ENCODE measurements at places on chromosomes 1 and 21.

- no peak for DNase-seq
These were observed 16.8 kb upstream of the STMN1 start for GRCh38 chr1:25922971-25923552.

DNA sequence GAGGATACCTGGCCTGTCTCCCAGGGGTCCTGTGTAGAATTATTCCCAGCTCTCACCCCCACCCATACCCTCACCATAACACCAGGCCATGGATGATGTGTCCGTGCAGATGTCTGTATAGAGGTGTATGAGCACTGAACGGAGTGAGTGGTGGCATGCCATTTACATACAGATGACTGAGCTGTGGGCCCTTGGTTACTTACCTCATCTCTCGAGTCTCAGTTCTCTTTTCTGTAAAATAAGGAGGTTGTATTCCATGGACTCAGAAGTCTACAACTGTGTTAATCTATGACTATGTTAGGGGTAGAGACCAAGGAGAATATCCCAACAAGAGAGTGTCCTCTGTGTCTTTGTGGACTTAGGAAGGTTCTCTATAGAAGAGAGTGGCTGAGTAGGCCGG is 65.6 kb upstream of the CD1D start:
- DNase-seq, result no peak

- peak; percentile 67 for DNase-seq
These were observed 5.6 kb downstream of the OSBPL9 start for GRCh38 chr1:51622455-51622913.

- DNase-seq, result peak; percentile 77
These were observed 3.4 kb downstream of the PPP2R5A start for GRCh38 chr1:212288615-212289014.

DNA sequence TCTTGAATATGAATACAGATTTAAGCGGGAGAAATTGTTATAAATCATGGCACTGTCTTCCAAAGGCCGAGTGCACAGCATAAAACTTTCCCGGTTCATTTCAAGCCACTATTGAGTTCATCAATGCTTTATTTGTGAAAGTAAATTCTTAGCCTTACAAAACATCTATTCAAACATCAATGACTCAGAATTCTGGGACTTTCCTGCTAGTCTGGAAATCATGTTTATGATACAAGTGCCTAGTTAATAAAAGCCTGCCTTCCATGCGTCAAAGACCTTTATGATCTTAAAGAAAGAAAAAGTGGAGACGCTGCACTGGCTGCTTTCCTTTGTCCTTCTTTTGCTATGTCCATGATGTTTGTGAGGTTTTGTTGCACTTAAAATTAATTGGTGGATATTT is 137.7 kb downstream of the SETD4 start:
- no peak for DNase-seq

DNA sequence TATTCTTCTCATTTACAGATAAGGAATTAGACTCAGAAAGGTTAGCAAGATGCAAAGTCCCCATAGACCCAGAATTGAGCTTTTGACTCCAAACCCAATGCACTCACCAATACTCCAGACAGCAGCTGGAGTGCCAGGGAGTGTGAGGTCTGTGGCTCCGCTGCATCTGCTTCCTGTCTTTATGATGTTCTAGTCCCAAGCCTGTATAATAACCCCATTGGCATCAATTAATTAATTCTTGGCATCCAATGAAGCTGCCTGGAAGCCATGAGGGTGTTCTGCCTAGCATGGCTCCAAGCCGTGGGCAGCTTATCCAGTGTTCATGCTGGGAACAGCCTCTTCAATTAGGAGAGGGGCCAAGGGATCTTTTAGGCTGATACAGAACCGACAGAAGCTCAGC is 188.7 kb downstream of the GIPC2 start:
- no peak for DNase-seq

DNA sequence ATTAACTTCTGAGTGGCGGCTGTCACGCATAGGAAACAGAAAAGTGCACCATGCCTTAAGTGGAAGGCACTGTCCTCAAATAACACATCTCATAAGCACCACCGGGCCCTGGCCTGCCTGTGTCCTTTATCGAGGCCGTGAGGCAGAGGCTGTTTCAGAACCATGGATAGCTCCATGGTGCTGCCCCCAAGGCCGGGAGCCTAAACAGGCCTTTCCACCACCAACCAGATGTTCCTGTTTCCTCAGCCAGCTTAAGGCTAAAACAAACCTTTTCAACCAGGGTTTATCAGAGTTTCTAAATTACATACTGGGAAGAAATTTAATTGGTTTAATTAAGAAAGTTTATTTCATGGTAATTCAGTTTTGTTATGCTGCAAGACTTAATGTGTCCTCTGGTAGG is 114.4 kb downstream of the DMRTA2 start:
- peak; percentile 29 for DNase-seq

DNA sequence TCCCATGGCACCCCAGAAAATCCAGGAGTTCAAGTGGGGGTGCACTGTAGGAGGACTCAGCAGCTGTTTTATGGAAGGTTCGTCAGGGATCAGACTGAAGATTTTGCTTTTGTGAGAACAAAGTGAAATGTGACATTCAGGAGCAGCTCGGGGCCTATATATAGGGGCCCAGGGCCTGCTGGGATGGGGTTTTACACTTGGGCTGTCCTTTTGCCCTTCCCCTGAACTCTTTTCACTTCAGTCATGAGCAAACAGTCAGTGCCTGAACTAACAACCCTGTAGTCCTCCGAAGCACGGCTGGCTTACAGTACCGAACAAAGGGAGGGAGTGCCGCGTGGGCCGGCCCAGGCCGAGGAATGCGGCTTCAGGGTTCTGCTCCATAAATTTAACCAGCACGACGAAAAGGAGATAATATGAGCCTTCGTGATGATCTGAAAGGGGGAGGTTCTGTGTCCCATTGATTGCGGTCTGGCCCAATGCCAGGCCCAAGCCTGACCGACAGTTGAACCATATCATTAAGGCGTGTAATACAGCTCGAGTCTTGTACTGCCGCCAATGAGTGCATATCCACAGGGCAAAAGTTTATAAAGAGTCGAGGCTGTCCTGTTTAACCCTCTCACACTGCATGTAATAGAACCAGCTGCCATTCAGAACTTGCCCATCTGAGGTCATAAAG is 139.9 kb downstream of the DHRS3 start:
- peak; percentile 99 for DNase-seq

DNA sequence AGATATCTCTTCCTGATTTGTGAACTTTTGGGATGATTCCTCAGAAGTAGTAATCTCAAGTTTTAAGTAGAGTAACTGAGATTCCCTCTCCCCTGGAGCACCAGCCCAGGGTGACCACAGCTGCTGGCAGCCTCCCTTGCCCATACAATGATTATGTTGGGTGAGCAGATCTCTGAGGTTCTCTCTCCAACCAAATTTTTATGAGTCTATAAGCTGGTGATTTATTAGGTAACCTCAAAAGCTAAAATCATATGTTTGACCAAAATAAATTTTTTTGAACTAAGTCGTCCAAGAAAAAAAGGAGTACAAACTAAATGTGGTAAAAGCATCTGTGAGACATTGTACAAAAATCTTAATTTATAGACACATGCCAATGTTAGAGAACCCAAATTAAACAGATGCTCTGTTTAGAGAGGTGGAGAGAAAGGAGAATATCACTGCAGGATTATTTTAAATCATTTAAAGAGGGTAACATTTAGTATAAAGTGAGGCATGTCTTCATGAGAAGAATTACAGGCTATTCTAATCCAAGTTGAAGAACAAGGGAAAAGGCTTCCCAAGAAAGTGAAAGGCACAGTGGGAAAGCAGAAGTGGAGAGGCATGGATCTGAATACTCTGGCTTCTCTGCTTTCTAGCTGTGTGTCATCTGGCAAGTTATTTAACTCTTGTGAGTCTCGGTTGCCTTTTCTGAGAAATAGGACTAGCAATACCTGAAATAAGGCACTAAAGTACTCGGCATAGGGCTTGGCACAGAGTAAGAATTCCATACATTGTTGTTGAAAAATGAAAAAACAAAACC is 2.5 kb downstream of the AKNAD1 start:
- DNase-seq, result peak; percentile 77

- DNase-seq, result no peak
These were observed 286.2 kb downstream of the SPATA17 start for GRCh38 chr1:217917281-217917887.

DNA sequence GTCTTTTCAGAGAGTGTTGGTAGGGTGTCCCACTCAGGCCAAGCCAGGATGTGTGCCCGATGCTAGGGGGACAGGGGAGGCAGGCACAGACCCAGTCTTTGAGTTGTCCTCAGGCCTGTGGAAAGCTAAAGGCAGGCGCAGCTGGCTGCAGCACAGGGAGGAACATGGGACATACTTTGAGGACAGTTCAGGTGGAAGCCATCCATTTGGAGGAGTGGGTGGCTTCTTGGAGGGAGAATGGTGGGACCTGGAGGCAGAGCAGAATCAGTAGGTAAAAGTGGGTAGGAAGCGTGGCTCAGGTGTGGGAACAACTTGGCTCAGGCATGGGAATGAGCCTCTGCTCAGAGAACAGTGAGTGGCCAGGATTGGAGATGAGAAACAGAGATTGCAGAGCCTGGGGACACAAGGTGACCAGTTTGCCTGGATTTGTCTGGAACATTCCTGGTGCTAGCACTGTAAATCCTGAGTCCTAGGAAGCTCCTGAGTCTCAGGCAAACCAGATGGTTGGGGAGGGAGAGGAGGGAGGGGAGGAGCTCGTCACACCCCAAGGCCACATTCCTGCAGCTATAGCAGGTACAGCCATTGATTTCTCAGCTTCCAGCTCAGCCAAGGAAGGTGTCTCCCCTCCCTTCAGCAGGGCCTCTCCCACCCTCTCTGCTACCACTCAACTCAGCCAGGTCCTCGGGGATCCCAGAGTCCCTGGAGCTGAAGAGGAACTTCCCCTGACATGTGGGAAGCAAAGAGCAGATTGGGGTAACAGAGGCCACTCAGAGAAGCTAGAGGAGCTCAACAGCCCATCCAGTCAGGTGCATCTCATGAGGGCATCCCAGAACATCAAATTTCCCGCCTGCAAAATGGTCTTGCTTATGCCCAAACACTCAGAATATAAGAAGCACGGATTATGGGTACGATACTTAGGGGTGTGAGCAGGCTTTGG is 65.2 kb upstream of the TINAGL1 start:
- no peak for DNase-seq

DNA sequence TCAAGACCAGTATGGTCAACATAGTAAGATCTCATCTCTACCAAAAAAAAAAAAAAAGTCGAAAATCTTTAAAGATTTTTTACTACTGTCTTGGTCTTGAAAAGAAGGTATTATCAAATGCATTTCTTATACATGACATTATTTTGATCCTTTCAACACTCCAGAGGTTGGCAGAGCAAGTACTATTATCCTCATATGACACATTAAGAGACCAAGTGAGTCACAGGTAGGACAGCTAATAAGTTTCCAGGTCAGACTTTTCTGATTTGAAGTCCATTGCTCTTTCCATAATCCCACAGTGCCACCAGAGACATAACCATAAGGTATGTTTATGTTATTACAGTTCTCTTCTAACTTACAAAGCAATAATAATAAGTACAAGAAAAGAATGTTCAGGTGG is 15.2 kb downstream of the DBT start:
- no peak for DNase-seq

DNA sequence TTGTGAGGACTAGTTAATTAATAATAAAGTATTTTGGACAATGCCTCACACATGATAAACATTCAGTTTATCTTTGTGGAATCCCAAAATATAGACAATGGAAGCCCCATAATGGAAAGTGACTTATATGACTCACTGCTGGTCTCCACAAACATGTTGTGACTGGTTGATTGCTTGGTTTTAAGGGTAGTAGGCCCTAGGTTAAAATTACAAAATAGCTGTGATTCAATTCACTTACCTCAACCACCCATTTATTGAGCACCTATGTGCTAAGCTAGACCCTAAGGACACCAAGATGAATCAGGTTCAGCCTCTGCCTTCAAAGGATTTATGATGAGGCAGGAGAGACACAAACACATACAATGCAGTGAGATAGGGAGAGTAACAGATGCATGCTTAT is 42.4 kb downstream of the KANK4 start:
- DNase-seq, result no peak

- DNase-seq, result no peak
These were observed 683 bp downstream of the PPOX start for GRCh38 chr1:161166669-161167548.

Measured in fibroblast of skin of abdomen (primary cell).